Fibroblast of lung (primary cell): ENCODE measurements at places on chromosomes 11 and 22.
A peak's percentile ranks its signal among the peaks of the same experiment; 100 is the strongest.

- no peaks in the 10 kb centered on the region for H3K27me3 ChIP-seq
- no peak overlapping the region for H3K27ac ChIP-seq
- H3K4me1 ChIP-seq = no peaks in the 10 kb centered on the region
- DNase-seq = no peak
Observed at GRCh38 chr11:78941226-78941851, 366.7 kb upstream of the NARS2 start.

GRCh38 chr11:12067796-12068357 lies 42.5 kb upstream of the MICAL2 start:
- H3K27ac ChIP-seq = peak overlapping the region; percentile 4
- no peak overlapping the region for H3K4me3 ChIP-seq
- H3K27me3 ChIP-seq = no peaks in the 10 kb centered on the region
- H3K4me1 ChIP-seq = peaks cover 19% of the 10 kb centered on the region
- DNase-seq = no peak

DNA sequence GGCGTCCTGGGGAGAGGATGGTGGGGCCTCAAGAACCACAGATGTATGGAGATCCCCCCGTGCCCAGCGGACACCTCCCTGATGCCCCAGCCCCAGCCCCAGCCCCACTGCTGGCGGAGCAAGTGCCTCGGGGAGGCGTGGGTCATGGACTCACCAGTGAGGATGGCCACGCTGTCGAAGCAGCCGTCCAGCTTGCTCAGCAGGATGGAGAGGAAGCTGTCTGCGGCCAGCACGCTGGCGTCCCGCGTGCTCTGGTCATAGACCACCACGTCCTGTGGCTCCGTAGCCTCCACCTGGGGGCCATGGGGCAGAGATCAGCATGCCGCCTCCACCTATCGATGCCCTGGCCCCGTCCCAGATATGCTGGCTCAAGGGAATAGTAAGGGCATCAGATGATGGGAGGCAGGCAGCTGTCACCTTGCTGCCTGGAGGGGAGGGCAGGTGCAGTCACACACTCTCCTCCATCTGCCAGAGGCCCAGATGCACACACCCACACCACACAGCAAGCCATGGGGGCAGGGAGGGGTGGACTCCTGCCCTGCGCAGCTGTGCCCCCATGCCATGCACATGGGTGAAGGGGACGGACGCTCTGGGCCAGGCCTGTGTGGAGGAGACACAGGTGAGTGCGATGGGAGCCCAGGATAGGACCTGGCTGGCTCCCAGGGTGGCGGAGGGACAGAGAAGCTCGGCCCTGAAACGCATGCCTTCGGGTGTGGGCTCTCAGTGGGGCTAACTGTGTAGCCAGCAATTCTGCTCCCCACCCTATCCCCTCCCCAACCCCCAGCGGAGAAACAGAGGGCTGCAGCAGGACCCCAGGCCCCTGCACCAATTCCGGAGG lies 8.2 kb downstream of the DUSP8 start:
- H3K27me3 ChIP-seq = no peaks in the 10 kb centered on the region
- H3K4me1 ChIP-seq = peaks cover under 1% of the 10 kb centered on the region
- H3K36me3 ChIP-seq = no peaks in the 10 kb centered on the region
- no peak overlapping the region for H3K4me3 ChIP-seq

DNA sequence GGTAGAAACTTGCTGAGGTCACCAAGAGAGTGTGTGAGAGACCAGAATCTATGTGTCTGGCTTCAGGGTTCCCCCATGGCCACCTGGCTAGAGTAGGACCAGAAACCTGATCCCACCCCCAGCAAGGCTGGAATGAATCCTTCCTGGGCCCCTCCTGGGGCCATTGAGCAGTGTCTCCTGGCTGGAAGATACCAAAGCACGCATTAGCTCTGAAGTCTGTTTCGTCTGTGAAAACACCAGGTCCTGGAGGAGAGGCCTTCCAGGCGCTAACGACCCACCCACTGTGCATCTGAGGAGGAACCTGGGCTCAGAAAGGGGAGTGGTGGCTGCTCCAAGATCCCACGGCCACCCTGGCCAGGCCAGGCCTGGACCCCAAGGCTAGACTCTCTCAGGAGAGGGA lies 15.5 kb upstream of the TSKU start:
- H3K27me3 ChIP-seq = peaks cover 14% of the 10 kb centered on the region
- no peaks in the 10 kb centered on the region for H3K36me3 ChIP-seq
- DNase-seq = no peak
- H3K4me1 ChIP-seq = peaks cover 26% of the 10 kb centered on the region
- no peak overlapping the region for H3K4me3 ChIP-seq
- no peak overlapping the region for H3K27ac ChIP-seq

- H3K4me1 ChIP-seq = peaks cover 54% of the 10 kb centered on the region
- no peak for DNase-seq
- peak overlapping the region; percentile 94 for H3K27ac ChIP-seq
- H3K4me3 ChIP-seq = peak overlapping the region; percentile 34
- peaks cover 17% of the 10 kb centered on the region for H3K36me3 ChIP-seq
Observed at GRCh38 chr11:118620529-118621070, 13.2 kb downstream of the PHLDB1 start.

- H3K27me3 ChIP-seq = no peaks in the 10 kb centered on the region
- no peak overlapping the region for H3K27ac ChIP-seq
- no peaks in the 10 kb centered on the region for H3K36me3 ChIP-seq
Observed at GRCh38 chr11:61098778-61099177, 3.5 kb upstream of the CD5 start.

GRCh38 chr22:25102722-25103121 lies 96.9 kb upstream of the CRYBB3 start:
- DNase-seq = no peak
- no peaks in the 10 kb centered on the region for H3K36me3 ChIP-seq
- no peaks in the 10 kb centered on the region for H3K4me1 ChIP-seq
- H3K27ac ChIP-seq = no peak overlapping the region

DNA sequence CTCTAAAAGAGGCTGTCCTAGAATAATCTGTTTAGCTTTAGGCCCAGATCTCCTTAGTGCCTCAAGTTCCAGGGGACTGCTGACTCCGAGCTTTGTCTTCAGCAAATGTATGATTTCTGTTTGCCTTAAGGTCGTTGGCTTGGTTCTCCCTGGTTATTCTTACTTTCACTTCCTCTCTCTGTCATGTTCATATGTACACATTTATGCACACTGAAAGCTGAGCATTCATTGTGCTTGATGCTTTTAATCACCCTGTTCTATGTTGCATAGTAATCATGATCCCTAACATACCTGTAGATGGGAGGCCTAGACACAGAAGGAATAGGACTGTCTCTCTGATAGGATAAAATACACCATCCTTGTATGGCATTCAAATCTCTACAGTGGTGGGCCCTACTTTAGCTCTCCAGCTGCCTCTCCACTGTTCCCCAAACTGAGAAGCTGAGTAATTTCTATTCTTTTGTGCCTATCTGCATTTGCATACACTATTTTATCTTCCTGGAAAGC lies 7.2 kb downstream of the PPFIBP2 start:
- H3K36me3 ChIP-seq = no peaks in the 10 kb centered on the region
- H3K4me3 ChIP-seq = no peak overlapping the region
- no peaks in the 10 kb centered on the region for H3K4me1 ChIP-seq
- H3K27me3 ChIP-seq = no peaks in the 10 kb centered on the region

GRCh38 chr22:44542561-44543222 lies 44.7 kb upstream of the RTL6 start:
- no peaks in the 10 kb centered on the region for H3K36me3 ChIP-seq
- peaks cover 4% of the 10 kb centered on the region for H3K27me3 ChIP-seq
- peaks cover 6% of the 10 kb centered on the region for H3K4me1 ChIP-seq

GRCh38 chr11:64854534-64855502 lies 10.4 kb upstream of the CDC42BPG start:
- H3K4me3 ChIP-seq = no peak overlapping the region
- H3K27me3 ChIP-seq = no peaks in the 10 kb centered on the region
- DNase-seq = peak; percentile 93
- H3K27ac ChIP-seq = peak overlapping the region; percentile 98
- peaks cover 50% of the 10 kb centered on the region for H3K4me1 ChIP-seq

GRCh38 chr22:30877662-30878515 lies 90.7 kb downstream of the MORC2 start:
- no peaks in the 10 kb centered on the region for H3K4me1 ChIP-seq
- no peak overlapping the region for H3K4me3 ChIP-seq
- H3K27ac ChIP-seq = no peak overlapping the region
- DNase-seq = no peak

GRCh38 chr22:48944433-48944750 lies 883.3 kb downstream of the BRD1 start:
- H3K27me3 ChIP-seq = no peaks in the 10 kb centered on the region
- H3K4me3 ChIP-seq = no peak overlapping the region
- no peaks in the 10 kb centered on the region for H3K36me3 ChIP-seq
- DNase-seq = no peak
- no peak overlapping the region for H3K27ac ChIP-seq
- H3K4me1 ChIP-seq = no peaks in the 10 kb centered on the region

- H3K27me3 ChIP-seq = no peaks in the 10 kb centered on the region
- no peaks in the 10 kb centered on the region for H3K4me1 ChIP-seq
- H3K27ac ChIP-seq = no peak overlapping the region
- DNase-seq = peak; percentile 49
- H3K4me3 ChIP-seq = no peak overlapping the region
Observed at GRCh38 chr11:58923300-58923788, 15.9 kb upstream of the GLYATL1 start.

GRCh38 chr22:31987218-31987617 lies 42.9 kb downstream of the YWHAH start:
- H3K36me3 ChIP-seq = no peaks in the 10 kb centered on the region
- H3K4me1 ChIP-seq = no peaks in the 10 kb centered on the region
- no peak overlapping the region for H3K27ac ChIP-seq
- no peak overlapping the region for H3K4me3 ChIP-seq
- no peak for DNase-seq

- H3K27me3 ChIP-seq = no peaks in the 10 kb centered on the region
- no peaks in the 10 kb centered on the region for H3K36me3 ChIP-seq
- no peaks in the 10 kb centered on the region for H3K4me1 ChIP-seq
- H3K27ac ChIP-seq = no peak overlapping the region
- H3K4me3 ChIP-seq = no peak overlapping the region
Observed at GRCh38 chr11:115428306-115428705, 75.9 kb downstream of the CADM1 start.

DNA sequence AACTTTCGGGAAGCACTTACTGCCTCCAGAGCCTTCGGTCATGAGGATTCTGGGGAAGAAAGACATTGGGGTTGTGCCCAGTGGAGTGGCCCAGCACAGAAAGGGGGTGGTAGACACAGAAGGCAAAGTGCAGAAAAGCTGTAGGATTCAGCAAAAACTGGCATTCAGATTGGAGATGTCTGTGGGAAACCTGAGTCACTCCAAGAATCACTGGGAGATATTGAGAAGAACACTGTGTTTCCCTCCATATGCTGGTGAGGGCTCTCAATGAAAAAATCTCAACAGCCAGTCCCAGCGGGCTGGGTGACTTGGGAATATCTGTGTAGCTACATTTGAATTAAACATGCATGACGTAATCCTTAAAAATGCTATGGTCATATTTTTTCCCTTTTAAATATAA lies 61.2 kb upstream of the RCN1 start:
- no peak overlapping the region for H3K4me3 ChIP-seq
- no peaks in the 10 kb centered on the region for H3K36me3 ChIP-seq
- peak; percentile 34 for DNase-seq
- no peak overlapping the region for H3K27ac ChIP-seq
- peaks cover 5% of the 10 kb centered on the region for H3K4me1 ChIP-seq
- H3K27me3 ChIP-seq = no peaks in the 10 kb centered on the region

DNA sequence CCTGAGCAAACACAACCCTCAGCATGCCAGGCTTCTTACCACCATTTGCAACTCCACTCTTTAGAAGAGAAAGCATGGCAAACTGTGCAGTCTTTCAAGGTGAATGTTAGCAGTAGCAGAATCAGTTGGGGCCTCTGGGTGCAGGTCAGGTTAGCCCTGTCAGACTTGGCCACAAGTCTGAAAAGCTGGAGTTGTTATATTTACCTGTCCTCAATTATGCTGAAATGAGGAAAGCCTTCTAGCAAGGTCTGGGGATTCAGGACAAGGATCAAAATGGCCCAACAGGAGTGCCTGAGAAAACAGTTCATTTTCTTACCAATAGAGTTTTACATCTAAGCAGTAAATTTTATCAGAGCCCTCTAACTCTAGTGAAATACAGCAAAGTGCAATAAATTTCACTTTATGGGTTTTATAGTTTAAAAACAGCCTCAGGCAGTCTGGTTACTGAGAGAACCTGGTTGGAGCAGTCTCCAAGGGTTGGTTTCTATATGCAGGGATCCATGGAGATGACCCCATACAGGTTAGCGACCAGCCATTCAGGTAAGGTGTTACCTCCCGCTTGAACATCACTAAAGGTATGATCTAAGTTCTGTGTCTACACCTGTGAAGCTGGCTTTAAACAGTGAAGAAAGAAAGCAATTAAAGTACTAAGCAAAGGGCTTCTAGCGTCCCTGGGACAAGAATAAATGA lies 212.5 kb upstream of the MPPED2 start:
- no peak overlapping the region for H3K4me3 ChIP-seq
- no peaks in the 10 kb centered on the region for H3K36me3 ChIP-seq
- H3K27ac ChIP-seq = no peak overlapping the region
- no peaks in the 10 kb centered on the region for H3K27me3 ChIP-seq
- H3K4me1 ChIP-seq = no peaks in the 10 kb centered on the region

DNA sequence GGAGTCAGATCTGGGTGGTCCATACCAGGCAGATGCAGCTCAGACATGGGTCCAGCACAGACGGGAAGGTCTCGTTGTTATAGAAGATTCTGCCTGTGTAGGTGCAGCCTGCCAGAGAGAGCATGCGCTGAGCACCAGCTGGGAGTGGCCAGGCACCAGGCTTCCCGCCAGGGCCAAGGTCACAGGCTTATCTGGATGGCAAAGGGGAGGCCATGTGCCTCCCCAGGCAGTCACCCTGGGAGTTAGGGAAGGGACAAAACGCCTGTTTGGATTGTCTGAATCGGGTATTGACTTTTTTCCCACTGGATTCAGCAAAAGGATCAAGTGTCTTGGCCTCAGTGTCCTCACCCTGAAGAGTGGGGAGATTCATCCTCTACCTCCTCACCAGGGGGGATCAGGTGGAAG lies 26.5 kb downstream of the PGA5 start:
- no peak for DNase-seq
- no peak overlapping the region for H3K27ac ChIP-seq
- H3K4me3 ChIP-seq = no peak overlapping the region
- H3K27me3 ChIP-seq = no peaks in the 10 kb centered on the region
- no peaks in the 10 kb centered on the region for H3K4me1 ChIP-seq

DNA sequence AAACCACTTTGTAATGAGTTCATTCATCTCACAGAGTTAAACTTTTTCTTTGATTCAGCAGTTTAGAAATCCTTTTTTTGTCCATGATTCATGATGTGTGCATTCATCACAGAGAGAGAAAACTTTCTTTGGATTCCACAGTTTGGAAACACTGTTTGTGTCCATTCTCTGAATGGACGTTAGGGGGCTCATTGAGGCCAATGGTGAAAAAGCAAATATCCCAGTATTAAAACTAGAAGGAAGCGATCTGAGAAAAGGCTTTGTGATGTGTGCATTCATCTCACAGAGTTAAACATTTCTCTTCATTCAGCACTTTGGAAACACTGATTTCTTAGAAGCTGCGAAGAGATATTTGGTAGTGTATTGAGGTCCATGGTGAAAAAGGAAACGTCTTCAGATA lies 155.6 kb upstream of the TRIM48 start:
- no peak overlapping the region for H3K4me3 ChIP-seq
- no peaks in the 10 kb centered on the region for H3K4me1 ChIP-seq
- no peaks in the 10 kb centered on the region for H3K36me3 ChIP-seq
- no peaks in the 10 kb centered on the region for H3K27me3 ChIP-seq
- H3K27ac ChIP-seq = no peak overlapping the region

GRCh38 chr22:32204040-32204855 lies 625 bp downstream of the RFPL2 start:
- H3K4me1 ChIP-seq = no peaks in the 10 kb centered on the region
- no peak overlapping the region for H3K27ac ChIP-seq
- no peak for DNase-seq
- H3K27me3 ChIP-seq = peaks cover 4% of the 10 kb centered on the region
